Activated CD4-positive, CD25-positive, alpha-beta regulatory T cell treated with anti-CD3 and anti-CD28 coated beads, Interleukin-2, amount 50 U/mL, for 16 hours (primary cell): ENCODE measurements at places on chromosomes 2 and 18.

DNA sequence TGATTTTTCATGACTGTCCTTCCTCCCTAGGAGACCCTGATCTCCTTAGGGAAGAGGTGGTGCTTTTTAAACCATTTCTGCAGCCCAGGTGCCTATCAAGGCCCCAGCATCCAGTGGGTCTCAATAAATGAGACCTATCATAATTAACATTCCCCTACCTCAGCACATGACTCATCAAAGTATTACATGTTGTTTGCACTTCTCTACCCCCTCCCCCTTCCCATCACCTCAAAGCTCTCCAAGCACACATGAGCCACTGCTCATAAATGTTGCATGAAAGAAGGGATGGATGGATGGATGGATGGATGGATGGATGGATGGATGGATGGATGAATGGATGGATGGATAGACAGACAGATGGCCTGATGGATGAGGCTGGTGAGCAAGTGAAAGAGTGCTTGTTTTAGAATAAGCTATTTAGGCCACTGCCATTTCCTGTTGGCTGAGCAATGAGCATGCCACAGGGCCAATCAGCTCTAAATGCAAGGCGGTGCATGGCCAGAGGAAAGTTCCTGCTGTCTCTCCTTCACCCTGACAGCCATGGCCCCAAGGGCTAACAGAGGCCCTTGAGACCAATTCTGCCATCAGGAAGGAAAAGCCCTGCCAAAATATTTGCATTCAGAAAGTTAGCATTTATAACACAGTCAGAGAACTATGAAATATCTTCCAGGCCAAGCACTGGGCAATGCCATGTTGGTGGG is 20.9 kb upstream of the STEAP3 start:
- DNase-seq = no peak

- DNase-seq = no peak
These were observed 493 bp downstream of the UCN start for GRCh38 chr2:27307545-27308358.

GRCh38 chr2:15177103-15177502 is 384.0 kb downstream of the NBAS start:
- DNase-seq = peak; percentile 40

GRCh38 chr2:70305531-70305930 is 3.7 kb upstream of the FAM136A start:
- DNase-seq = no peak

GRCh38 chr2:20615466-20616241 is 35.2 kb downstream of the HS1BP3 start:
- no peak for DNase-seq

GRCh38 chr2:80035749-80036285 is 268.7 kb downstream of the LRRTM1 start:
- DNase-seq = no peak

DNA sequence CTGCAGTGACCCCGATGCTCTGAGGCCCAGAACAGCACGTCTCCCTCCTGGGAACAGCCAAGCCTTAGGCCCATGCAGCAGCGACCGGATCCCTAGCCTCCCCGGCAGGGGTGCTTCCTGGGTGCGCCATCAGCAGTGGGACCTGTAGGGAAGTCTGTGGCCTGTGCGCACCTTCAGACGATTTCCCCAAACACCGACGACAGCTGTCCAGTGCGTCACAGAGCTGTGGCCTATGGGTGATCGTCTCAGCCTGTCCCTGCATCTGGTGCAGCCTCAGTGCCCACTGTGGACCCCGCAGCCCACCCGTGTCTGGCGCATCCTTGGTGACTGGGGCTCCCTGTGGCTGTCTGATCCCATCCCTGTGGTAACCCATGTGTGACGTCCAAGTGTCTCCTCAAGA is 9.0 kb downstream of the GPC1 start:
- DNase-seq = no peak

- no peak for DNase-seq
These were observed 69.4 kb downstream of the RHOB start for GRCh38 chr2:20516291-20516645.

DNA sequence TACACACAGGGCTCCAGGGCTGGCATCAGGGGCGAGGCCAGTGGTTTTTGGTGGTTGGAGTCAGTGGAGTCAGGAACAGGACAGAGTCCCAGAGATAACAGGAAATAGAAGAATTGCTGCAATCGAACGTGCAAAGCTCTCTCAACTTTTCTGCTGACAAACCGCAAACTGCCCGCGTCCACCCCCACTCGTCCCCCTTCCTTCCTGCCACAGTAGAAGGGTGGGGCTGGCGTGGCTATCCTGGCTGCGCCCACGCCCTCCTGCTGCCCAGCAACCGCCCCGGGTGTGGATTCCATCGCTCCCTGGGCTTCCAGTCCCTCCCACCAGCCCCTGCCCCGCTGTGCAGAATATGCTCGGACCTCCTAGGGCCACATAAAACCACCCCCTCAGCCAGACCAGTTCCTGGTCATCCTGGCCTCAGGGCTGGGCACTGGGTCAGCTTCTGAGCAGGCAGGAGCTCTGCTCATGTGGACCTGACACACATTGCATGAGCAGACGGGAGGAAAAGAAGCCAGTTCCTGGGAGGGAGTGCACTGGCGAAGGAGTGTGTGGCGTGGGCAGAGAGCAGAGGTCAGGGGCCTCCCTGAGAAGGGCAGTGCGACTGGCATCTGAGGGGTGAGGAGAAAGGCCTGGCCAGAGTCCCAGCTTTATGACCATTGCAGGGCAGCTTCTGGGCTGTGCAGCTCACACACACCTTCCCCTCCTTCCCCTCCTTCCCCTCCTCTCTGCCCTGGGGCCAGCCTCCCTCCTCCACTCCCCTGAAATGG is 85.4 kb upstream of the ATG16L1 start:
- no peak for DNase-seq

DNA sequence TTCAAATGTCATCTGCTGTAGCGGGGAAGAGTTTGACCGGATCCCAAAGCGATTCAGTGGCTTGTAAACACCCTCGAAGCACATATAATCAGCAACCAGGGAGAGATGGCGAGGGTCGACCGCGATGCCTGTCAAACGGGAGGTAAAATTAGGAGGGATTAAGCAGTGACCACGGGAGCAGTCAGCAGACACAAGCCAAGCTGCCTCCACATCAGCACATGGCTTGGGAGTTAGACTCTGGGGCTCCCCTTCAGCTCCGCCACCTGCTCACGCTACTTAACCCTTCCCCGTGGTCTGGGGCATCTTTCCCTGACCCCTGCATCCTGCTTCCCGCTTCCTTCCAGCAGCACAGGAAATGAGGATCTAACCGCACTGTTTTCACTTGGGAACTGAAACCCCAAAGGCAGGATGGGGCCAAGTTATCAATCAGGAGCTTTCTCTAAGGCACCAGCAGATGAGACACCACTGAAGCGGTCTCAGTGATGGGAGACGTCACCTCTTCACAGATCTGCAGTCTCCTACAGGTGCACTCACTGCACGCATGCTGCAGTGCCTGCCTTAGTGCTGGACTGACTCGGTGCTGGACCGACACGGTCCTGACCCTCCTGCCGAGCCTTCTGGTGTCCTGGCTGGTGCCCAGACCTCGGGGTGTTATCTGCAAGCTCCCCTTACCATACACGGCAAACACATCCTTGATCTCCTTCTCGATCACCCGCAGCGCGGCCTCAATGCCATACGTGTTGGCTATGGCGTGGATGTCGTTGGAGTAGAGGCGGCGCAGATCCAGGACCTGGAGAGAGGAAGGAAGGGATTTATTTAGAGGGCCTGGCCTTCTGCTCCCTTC is 77.5 kb downstream of the POLR1A start:
- no peak for DNase-seq
